ENCODE measurements at places on chromosomes 16 and 17.
A peak's percentile ranks its signal among the peaks of the same experiment; 100 is the strongest.

GRCh38 chr17:79779661-79780365 is 1.9 kb downstream of the CBX2 start:
- DNase-seq, result no peak

DNA sequence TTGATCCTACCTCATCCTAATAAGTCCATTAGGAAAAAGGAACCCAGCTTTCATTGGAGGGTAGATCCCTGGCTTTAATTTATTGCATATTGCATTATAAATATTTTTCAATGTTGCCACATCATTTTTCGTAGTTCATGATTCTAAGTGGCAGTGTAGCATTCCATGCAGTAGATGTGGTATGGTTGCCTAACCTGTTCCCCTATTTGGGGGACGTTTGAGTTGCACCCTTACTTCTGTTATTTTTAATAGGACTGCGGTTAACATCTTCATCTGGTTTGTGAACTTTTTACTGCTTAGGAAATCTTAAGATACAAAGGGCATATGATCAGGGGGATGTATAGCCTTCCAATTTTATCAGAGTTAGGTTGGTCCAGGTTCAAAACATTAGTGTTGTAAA is 5.4 kb downstream of the SCPEP1 start:
- DNase-seq, result no peak

- DNase-seq, result peak; percentile 47
Observed at GRCh38 chr17:17900615-17901520, 64.1 kb upstream of the SREBF1 start.

DNA sequence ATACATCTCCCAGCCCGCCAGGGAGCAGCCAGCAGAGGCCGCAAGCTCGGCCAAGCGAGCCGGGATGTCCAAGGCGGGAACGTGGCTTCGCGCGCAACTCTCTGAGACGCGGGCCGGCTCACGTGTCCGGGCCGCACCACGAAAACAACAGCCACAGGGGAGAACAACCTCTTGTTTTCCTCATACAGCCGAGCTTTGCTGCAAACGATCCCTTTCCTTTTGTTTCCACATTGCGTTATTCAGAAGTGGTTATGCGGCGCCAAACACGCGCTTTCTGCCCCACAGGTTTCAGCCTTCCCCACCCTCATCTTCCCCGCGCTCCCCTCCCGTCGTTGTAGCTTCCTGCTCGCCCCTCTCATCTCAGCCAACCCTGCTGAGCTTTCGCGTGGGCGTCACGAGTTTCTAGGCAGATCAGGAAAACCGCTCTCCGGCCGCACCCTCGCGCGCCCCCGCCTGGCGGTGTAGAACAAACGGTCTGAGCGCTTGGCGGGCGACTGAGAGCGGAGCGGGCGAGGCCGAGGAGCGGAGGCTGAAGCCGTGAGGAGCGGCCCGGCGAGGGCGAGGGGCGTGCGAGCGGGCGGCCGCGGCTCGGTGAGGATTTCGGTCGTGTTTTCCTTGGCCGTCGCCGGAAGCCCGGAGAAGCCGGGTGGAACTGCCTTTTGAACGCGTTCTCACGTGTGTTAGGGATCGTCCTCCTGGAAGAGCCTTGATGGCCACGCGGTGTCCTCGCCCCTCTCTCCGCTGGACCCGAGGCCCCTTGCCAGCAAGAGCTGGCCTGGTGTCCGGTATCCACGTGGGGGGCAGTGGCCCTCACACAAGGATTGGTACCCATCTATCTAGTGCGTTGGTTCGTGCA is 6.6 kb upstream of the SMARCD2 start:
- DNase-seq, result peak; percentile 82

DNA sequence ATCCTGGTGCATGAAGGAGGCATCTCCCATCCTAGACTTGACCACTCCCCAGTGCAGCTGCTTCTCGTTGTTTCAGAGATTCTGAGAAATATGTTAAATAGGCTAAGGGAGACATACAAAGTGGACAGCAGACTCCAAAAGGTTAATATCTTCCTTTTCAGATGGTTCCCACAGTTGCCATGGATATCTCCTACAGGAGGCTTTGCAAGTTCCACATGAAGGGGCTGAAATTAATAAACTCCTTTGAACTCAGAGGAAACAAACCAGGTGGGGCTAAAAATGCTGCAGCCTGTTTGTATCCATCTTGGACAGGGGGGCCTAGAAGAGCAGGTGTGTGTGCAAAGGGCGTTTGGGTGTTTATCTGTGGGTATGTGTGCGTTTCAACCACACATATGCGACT is 257.4 kb upstream of the XYLT1 start:
- no peak for DNase-seq

- DNase-seq, result no peak
Observed at GRCh38 chr16:10970065-10970464, 25.7 kb downstream of the CLEC16A start.

DNA sequence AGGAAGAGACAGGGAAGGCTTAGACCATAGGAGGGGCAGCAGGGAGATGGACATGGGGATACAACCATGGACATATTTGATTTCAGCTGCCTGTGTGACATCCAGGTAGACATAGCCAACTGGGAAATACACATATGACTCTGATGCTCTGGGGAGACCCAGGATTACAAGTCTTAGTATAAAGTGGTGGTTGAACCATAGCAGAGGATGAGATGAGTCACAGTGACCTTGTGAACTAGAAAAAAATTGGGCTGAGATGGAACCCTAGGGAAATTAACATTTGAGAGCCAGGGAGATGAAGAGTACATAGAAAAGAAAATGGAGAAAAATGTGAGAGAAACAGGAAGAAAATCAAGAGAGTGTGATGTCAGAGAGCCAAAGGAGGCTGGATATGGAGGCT is 10.2 kb downstream of the MARCHF10 start:
- DNase-seq, result no peak

DNA sequence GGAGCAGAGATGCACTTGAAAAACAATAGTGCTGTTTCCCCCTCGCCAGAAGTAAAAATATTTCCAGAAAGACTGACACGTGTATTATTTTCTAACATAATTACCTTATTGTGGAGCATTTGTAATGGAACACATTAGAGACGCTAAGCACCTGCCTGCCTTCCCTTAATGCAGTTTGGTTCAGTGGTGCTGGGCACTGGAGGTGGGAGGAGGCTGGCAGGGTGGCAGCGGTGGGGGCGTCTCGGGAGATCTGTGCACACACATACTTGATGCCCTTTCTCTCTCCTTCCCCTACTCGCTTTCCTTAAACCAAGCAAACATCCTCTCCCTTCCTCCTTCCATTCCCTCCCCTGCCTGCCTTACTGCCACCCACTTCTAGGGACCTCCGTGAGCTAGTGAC is 156.6 kb upstream of the SDK2 start:
- no peak for DNase-seq

GRCh38 chr17:76547183-76547641 is 7.4 kb downstream of the PRCD start:
- DNase-seq, result peak; percentile 89

GRCh38 chr17:16435925-16436886 is 20.8 kb downstream of the TRPV2 start:
- no peak for DNase-seq

DNA sequence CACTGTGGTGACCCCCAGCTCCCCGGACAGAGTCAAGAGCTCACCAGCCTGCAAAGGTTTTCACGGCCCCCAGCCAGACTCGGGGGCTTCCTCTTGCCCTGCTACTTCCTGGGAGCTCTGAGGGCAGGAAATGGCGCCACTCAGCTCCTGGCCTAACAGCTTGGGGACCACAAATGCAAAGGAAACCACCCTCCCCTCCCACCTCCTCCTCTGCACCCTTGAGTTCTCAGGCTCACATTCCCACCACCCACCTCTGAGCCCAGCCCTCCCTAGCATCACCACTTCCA is 375 bp upstream of the SPN start:
- DNase-seq, result no peak

GRCh38 chr17:51613255-51613654 is 352.9 kb downstream of the UTP18 start:
- no peak for DNase-seq
